ENCODE measurements at places on chromosomes 6 and 20.

DNA sequence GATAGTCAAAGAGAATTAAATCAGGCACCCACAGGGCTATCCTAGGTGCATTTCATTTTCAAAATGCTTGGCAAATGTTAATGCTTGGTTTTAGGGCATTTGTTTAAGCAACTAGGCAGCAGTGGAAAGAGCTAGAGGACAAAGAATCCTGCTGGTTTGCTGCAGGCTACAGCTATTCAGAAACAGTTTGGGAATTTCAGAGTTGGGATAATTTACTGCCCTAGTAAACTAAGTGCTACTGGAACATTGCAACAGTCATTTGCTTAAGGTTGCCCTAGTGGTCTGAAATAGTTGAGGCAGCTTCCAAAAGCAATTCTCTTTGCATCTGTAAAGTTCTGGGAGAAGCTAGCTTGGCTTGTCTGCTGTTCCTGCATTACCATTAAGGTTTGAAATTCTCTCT lies 312.7 kb downstream of the LAMA2 start:
- no peak for DNase-seq

DNA sequence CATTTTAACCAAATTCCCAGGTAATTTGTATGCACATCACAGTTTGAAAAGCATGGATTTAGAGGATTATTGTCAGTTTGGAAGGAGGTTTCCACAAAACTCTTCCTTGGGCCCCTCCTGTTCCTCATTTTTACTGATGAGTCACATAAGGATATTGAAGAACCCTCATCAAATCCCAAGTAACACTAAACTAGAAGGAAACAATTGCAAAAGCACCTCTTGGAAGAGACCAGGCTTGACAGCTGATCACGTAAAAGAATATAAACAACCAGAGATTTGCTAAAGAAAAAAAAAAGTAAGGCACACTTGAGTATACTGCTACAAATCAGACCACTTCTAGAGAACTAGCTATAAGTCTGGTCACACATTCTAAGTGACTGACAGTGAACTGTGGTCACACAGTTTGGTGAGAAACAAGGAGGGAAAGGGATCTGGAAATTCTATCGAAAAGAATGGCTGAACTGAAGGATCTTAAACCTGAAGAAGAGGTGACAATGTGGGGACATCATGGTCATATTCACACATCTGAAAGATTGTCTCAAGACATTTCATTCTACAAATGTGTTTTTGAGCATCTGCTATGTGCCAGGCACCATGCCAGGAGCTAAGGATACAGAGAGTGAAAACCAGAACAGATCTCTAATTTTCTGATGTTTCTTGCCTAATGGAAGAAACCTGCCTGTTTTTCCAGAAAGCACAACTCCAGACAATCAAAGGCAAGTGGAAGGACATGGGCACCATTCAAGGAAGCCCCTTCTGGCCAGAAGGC lies 24.1 kb downstream of the ZHX3 start:
- DNase-seq, result no peak

DNA sequence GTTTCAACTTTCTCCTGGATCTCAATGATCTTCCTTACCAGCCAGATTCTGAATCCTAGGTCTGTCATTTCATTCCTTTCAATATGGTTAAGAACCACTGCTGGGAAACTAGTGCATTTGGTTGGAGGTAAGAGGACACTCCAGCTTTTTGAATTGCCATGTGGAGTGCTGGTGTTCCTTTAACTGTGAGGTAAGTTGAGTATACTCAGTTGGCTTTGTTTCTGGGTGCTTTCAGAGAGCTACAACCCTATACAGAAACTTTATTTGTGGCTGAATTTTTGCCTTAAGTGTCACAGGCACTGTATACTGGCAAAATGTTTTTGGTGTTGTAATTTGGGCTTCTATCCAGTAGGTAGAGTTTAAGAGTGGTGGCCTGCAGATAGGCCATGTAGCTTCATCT lies 175.8 kb downstream of the TBC1D32 start:
- no peak for DNase-seq

- no peak for DNase-seq
Measured at GRCh38 chr6:21188505-21189223, 404.9 kb upstream of the SOX4 start.

GRCh38 chr6:127100510-127101140 lies 17.8 kb upstream of the RSPO3 start:
- DNase-seq, result no peak

DNA sequence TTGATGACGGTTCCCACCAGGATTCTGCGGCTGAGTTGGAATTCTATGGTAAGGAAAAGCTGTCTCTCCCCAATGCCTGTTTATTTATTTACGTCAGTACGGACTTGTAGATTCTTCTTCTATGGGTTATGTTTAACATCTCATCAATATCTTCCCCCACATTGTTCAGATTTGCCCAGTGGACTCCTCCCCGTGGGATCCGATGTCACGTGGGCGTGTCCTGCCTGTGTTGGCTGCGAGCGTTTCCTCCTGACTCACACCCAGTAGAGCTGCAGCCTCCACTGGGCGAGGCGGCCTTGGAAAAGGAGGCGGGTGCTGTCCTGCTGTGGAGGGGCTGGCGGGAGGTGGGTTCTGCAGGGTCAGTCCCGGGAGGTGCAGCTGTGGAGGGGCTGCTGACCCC lies 46.8 kb upstream of the SLCO4A1 start:
- no peak for DNase-seq

DNA sequence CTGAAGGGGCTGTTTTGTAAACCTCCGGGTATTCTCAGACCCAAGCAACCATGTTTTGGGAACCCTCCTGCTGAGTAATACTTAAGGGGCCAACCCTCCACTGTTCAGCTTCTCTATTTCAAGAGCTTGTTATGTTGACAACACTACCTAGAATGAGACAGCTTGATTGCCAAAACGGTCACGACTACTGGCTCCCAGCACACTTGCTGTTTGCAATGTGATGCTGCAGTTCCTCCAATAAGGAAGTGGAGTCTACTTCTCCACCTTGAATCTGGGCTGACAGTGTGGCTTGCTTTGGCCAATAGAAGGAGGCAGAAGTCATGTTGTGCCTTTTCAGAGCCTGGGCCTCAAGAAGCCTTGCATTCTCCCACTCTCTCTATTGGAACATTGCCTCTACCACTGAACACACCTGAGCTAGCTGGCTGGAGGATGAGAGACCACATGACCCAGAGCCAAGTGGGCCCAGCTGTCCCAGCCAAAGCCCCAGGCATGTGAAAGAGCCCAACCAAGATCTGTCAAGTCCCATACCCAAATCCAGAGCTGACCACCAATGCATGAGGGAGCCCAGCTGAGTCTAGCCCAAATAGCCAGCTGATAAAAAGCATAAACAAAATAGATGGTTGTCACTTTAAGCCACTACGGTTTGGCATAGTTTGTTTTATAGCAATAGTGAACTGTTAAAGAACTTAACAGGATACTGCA lies 108.0 kb downstream of the PRND start:
- no peak for DNase-seq

DNA sequence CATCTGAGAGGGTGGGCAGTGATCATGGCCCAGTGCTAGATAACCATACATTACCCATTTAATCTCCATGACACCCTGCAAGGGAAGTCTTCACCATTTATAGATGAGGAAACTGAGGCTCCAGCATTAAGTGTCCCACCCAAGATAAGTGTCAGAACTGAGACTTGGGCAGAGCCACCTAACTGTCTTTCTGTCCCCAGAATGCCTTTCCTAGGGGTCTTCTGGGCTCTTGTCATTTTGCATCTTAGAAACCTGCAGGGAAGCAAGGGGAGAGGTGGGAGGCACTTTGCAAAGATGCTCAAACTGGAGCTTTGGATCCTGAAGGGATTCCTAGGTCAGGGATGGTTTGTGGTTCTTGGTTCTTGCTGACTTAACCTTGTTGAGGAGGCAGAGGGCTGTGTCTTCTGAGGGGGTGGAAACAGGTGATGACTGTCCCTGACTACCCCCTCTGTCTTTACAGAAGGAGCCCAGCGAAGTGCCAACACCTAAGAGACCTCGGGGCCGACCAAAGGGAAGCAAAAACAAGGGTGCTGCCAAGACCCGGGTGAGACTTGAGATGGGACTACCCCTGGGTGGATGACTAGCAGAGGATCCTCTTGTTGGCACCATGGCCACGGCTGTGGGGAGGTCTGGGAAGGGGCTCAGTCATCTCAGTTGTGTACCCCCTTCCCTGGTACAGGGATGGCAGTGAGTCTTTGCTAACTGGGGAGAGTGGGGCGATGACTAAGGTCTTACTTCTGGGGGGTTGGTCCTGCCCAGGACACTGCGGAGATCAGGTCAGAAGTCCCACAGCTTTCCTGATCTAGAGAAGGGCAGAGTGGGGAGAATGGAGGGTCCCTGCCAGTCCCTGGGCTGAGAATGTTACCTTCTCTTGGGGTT lies 5.8 kb downstream of the HMGA1 start:
- no peak for DNase-seq

DNA sequence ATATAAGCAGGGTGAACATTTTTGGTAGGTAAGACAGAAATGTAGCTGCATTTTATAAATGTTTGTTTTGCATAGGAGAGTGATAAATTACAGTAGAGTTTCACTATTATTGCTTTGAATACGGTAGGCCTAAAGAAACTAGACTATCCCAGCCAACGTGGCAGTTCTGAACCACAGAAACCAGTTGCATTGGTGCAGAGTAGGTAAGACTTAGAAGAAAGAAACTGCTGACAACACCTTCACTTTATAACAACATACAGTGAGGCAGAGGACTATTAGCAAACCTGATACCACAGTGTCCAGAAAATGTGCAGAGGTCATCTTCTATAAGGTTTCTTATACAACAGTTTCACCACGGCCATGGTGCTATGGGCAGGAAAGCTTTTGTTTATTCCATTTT lies 566.1 kb downstream of the KIF16B start:
- DNase-seq, result no peak

DNA sequence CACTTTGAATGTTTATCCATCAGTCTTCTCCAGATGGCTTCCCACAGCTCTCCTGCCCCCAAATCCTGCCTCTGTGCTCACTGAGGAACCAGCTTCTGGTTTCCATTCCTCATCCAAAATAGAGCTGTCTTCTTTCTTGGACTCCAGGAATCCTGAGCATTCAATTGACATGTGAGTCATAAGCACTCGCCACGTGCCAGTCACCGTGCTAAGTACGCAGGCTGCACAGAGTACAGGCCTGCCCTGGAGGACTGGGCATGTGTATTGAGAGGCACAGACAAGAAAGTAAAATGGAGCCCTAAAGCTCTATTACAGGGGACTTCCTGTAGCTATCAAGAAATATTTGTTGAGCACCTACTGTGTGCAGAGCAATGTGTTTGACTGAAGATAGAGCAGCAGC lies 39.7 kb upstream of the LRFN2 start:
- no peak for DNase-seq

GRCh38 chr20:31806564-31807355 lies 12.4 kb upstream of the MYLK2 start:
- no peak for DNase-seq

DNA sequence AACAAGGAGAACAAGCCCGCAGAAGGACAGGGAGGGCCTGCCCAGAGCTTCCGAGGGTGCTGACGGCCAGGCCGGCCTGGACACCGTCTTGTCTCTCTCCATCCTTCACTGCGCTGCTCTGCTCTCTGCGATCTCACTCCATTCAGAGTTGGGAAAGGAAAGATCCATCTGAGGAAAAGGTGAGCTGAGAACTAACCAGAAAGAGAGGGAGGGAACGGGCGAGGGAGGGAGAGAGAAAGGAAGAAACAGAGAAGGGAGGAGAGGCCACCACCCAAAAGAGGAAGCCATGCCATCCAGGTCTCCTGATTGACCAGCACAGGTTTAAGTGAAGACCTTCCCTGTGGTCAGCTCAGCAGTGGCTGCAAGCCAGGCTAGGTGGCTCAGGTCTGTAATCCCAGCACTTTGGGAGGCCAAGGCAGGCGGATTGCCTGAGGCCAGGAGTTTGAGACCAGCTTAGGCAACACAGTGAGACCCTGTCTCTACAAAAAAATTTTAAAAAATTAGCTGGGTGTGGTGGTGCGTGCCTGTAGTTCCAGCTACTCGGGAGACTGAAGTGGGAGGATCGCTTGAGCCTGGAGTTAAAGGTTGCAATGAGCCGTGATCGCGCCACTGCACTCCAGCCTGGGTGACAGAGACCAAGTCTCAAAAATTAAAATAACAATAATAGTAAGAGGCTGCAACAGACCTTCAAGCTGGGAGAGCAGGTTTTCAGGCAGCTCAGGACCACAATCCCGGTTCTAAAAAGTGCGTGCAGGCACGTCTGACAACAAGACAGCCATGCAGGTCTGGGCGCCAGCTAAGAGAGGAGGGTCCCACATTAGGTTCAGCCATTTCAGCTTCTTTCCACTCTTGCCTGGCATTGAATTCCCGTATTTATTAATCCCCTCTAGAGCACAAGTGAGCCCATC lies 34.2 kb upstream of the DLGAP4 start:
- DNase-seq, result no peak

- no peak for DNase-seq
Measured at GRCh38 chr6:25086500-25087091, 150.8 kb upstream of the RIPOR2 start.

DNA sequence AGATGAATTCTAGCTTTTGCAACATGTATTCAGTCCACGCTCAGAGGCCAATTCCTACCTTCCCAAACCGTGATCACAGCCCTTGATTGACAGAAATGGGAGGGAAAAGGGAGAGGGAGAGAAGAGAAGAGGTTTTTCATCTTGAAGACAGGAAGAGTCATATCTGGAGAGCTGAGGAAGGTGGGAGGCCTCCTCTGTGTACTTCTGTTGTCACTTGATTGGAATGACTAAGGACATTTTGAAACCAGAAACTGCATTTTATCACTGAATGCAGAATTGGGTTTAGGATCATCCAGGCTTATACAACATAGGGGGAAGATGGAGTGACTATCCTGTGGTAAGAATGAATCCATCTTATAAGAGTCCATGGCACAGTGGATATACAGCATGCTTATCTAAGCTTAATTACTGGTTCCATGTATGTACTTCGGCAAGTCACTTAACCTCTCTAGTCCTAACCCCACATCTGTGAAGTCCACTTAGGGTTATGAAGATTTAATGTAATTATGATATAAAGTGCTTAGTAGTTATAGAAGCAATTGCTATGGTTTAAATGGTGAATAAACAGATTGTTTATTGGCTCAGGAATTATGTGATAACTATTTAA lies 144.0 kb downstream of the BCKDHB start:
- no peak for DNase-seq

DNA sequence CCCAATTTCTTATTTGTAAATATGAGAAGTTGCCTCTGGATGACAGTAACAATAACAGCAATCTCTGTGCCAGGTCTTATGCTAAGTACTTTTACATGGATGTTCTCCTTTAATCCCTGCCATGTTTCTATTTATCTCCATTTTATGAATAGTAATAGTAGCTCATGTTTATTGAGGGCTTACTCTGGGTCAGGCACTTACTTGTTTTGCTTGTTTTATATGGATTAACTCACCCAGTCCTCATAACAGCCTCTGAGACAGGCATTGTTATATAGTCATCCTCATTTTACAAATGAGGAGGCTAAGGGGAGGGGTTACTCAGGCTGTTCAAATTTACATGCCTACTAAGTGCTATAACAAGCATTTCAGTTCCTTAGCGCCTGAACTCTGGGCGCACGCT lies 64.3 kb downstream of the ARID1B start:
- no peak for DNase-seq
